ENCODE measurements at places on chromosomes 11 and 22.

DNA sequence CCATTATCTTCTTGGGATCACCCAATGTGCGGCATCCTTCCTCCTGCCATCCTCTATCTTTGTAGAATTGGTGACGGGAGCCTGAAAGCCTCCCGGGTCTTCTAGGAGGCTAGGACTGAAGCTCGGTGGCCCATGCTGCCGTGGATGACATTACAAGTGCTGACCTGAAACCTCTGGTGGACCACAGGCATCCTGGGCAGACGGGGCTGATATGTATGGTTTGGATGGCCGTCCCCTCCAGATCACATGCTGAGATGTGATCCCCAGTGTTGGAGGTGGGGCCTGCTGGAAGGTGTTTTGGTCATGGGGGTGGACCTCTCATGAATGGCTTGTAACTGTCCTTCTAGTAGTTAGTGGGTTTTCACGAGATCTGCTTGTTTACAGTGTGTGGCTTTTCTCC is 1525.8 kb downstream of the BRD1 start:
- no peak for DNase-seq

DNA sequence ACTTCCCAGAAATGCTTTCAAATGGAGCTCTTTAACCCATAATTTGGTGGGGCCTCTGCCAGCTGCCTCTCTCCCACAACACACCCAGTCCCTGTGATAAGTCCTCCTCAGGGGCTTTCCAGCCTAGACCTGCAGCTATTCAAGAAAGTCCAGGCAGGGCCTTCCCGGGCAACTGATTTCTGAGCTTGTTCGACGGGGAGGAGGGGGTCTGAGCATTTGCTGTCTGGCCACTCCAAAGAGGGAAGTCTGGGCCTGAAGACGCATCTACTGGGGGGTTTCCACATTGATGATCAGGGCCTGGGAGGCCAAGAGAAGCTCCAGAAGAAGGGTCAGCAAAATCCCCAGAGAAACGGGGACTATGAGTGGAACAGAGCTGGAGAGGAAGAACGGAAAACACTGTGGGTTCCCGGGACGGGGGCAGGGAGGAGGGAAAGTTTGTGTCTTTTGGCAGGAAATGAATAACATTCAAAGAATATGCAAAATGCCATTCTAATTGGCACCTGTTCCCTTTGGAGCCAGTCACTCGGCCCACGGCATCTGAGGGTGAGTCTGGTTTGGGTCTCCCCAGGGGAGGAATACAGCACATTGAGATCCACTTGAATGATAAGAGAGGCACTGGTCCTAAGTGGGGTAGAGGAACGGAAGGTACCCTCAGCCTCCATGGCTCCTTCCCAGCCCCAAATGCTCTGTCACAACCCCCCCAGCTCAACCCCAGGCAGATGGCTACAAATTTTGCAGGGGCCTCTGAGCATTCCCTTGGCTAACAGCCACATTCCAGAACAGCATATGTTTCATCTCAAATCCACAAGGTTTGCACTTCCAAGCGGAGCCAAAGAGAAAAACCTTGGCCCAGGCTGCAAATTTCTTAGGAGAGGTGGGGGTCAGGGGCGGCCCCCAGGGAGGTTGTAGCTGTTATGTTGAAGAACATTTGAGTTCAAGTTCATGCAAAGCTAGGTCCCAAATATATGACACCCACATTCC is 72.0 kb downstream of the RPUSD4 start:
- DNase-seq: no peak

GRCh38 chr22:29043906-29044575 is 17.6 kb downstream of the C22orf31 start:
- DNase-seq: no peak

DNA sequence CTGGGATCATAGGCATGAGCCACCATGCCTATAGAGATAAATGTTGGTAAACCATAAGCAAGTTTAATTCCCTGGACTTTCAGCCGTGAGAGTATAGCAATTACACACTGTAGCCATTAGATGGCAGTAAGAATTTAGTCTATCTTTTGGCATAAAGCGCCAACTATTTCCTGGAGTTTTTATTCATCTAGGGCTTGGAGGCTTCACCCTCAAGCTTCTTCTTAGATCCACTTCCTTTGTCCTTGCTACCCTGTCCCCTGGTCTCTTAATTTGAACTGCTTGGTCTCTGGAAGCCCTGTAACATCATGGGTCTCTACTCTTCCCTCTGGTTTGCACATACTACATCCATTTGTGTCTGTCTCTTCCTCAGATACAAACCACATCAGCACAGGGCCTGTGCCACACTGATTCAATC is 38.2 kb downstream of the OR10A6 start:
- peak; percentile 5 for DNase-seq

DNA sequence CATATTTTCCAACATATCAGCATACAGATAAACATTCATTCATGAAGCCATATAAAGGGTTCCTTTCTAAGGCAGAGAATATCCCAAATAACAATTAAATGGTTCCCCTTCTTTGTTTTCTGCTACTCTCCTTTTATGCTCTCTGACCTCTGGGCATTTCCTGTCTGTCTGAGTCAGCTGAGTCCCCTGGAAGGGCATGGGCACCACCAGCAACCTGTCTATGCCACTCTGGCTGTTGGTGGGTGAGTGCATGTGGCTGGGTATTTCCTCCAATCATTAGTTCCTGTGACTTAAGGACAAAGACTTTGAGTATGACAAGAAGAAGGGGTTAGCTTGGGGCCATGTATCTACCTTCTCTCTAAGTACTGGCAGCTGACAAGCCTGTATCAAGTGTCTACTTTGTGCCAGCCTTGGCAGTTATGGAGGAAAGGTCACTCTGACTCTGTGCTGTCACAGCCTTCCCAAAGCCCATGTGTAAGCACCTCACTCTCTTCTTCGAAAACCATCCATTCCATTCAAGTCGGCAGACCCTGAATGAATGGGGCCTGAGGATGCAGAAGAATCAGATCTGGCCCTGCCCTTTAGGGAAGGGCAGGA is 86.3 kb upstream of the PHOX2A start:
- no peak for DNase-seq

DNA sequence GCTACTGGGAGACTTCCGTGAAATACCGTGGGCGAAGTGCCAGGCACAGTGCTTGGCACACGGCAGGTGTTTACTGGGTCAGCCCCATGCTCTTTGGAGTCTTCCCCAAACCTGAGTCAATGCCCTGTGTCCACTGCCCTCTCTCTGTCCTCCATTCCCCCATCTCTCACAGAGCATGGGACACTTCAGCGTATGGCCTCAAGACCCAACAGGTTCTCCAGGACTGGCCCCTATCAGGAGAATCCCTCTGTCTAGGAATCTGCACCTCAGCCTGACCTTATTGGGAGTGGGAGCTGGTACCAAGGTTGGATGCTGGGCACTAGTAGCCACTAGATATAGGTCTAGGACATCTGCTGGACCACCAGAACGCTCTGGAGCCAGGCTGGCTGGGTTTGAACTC is 67.2 kb upstream of the LMO1 start:
- no peak for DNase-seq

- no peak for DNase-seq
Measured at GRCh38 chr11:78868563-78868962, 293.9 kb upstream of the NARS2 start.

- no peak for DNase-seq
Measured at GRCh38 chr11:93476796-93477195, 66.4 kb downstream of the SMCO4 start.

DNA sequence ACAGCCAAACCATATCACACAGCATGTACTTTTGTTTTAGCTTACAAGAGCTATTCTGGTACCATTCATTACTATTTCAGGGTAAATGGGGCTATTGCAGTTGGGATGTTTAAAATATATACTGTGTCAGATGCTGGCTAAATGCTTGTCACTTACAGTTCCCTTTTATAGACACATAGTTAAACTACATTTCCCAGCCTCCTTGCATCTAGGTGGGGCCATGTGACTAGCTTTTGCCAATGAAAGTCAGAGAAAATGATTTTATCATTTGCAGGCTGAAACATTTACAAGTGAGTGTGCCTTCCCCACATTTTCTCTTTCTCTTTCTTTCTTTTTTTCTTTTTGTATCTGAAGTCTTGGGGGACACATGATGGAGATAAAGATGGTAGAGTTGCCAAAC is 7.8 kb upstream of the IFTAP start:
- no peak for DNase-seq

GRCh38 chr22:36871669-36872081 is 10.9 kb downstream of the NCF4 start:
- DNase-seq: no peak

GRCh38 chr11:33701302-33702230 is 940 bp upstream of the C11orf91 start:
- peak; percentile 38 for DNase-seq

DNA sequence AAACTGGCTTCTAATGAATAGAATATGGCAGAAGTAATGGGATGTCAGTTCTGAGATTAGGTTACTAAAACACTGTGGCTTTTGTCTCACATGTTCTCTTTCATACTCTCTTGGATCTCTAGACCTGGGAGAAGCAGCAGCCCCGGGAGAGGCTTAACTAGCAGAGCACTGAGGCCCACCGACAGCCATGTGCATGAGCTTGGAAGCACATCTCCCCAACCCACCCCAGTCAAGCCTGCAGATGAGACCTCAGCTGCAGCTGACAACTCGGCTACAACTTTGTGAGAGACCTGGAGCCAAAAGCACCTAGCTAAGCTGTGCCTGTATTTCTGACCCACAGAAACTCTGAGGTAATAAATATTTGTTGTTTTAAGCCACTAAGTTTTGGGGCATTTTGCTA is 100.8 kb downstream of the TRIM29 start:
- no peak for DNase-seq

GRCh38 chr11:121931748-121932352 is 184.2 kb downstream of the BLID start:
- no peak for DNase-seq

DNA sequence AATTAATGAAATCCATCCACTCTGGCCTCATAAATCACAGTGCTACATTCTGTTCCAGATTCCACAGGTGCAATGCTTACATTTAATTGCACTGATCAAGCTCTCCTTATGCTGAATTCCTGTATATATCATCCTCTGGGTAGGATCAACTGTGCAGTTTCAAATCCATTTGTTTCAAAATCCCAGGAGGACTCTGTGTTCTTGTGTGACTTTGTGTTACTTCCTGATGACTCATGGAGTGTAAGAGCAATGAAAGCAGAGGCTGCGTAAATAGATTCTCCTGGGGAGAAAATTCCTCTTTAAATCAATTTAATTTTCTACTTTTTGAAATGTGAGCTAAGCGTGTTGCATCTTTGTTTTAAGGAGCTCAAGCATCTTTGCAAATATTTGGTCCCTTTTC is 752.7 kb downstream of the METTL15 start:
- no peak for DNase-seq

- no peak for DNase-seq
Measured at GRCh38 chr22:26141831-26142230, 27.4 kb upstream of the SEZ6L start.

GRCh38 chr22:47301820-47302475 is 539.5 kb downstream of the TBC1D22A start:
- DNase-seq: no peak

GRCh38 chr22:26115266-26115665 is 54.0 kb upstream of the SEZ6L start:
- DNase-seq: no peak

GRCh38 chr11:122205036-122205435 is 89.0 kb upstream of the BLID start:
- DNase-seq: no peak

GRCh38 chr11:46364056-46364455 is 16.8 kb downstream of the DGKZ start:
- no peak for DNase-seq

GRCh38 chr22:46289244-46289891 is 7.3 kb upstream of the GTSE1 start:
- no peak for DNase-seq

DNA sequence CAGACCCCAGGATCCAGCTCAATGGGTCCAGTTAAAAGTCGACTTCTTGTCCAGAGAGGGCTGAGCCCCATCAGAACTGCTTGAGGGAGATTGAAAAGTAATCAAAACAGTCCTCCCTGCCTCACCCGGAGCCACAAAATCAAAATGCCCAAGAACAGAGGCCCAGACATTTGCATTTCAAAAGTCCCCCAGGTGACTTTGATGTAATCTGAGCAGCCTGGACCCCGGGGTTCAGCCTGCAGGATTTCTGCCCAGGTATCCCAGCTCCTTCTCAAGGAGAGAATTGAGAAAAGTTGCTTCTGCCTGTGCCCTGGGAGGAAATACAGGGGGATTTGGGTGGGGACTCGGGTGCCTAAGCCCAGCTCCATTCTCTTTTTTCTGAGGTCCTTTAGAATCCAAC is 1385.0 kb downstream of the TBC1D22A start:
- DNase-seq: no peak

DNA sequence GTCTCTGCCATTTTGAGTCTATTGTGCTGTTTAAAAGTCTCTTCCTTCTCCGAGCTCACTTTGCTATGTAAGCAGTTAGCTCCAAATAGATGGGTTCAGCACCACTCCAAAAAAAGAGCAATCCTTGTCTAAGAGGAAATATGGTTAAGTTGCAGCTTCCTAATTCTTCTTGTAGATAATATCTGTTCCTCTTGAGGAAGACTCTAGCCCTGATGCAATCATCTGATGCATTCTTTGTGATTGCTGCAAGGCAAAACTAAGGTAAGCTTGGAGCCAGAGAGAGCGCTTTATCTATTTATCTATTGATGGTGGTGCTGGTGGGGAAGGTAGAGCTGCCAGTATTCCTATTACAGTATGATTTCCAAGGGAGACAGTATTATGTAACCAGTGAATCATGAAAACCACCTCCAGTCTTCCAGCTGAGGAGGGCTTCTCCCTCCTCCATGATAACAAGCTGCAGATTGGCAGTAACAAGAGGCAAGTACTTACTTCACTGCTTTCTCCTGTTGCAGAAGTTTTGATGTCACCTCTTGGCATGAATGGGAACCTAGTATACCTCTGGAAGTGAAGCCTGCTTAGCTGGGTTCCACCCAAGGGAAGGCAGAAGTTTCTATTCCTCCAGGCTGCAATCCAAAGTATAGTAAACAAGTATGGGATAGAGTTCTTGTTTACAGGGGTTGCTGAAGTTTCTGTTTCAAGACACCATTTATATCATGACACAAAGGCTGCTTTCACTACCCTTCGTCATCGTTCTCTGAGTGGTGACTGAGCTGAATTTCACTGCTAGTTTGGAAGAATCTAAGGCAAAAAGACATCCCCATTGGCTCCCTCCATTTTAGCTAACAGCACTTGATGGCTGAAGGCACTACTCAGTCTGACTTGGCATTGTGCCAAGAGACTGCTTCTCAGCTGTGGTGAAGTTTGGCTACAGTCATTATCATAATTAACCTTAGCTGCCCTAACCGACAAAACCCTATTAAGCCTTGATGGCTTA is 49.7 kb downstream of the FDX1 start:
- DNase-seq: no peak

GRCh38 chr11:87459351-87459750 is 421.6 kb downstream of the TMEM135 start:
- DNase-seq: no peak

DNA sequence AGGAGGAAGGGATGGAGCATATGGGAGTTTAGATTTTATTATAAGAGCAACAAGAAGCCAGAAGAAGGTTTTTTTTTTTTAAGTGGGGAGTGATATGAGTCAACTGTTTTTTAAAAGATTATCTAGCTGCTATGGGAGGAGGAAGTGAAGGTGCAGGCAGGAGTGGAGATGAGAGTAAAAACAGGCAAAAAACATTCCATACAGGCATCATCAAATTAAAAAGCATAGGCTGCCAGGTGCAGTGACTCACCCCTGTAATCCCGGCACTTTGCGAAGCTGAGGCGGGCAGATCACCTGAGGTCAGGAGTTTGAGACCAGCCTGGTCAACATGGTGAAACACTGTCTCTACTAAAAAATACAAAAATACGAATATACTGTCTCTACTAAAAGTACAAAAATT is 368.4 kb upstream of the MTNR1B start:
- no peak for DNase-seq
